ENCODE measurements at places on chromosomes 6 and 20.

GRCh38 chr6:90978046-90978445, 391.2 kb upstream of the MAP3K7 start:
- DNase-seq: no peak

DNA sequence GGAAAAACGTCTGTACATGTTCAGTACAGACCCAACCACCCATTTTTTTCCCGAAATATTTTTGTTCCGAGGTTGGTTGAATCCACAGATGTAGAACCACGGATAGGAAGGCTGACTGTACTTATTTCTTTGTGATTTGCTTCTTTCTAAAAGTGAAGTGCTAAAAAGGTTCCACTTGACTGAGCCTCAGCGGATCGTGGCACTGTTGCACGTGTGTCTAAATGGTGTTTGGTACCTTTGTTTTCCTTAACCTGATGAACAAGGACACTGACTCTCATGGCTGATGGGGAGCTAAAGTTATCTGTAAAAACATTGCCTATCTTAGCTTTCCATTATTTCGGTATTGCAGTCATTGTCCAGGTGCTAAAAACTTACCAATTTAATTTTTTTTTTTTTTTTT, 6.2 kb downstream of the BPHL start:
- no peak for DNase-seq

DNA sequence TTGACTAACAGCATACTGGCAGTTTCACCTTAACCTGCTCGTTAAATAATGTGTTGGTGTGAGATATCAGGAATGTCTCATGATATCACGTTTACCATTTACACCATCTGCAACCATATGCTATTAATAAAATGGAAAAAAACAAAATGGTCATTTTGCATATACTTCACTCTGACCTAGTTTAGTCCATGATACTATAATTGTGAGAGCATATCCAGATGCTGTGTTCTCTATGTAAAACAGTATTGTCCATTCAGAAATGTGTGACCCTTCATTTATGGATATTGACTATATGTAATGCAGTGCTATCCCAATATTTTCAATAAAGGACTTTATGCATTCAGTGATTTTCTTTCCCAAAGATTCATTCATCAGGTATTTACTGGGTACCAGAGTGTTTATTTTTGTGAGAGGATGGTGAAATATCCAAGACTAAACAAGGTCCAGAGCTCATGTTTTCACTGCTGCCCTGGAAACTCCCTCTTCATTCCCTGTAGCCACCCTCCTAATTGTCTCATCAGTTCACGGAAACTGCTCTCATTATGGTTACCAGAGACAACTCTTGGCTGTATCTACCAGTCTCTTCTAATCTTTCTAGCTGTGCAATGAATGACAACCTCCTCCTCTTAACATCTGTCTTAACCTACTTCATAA, 25.7 kb upstream of the HINT3 start:
- DNase-seq: no peak

DNA sequence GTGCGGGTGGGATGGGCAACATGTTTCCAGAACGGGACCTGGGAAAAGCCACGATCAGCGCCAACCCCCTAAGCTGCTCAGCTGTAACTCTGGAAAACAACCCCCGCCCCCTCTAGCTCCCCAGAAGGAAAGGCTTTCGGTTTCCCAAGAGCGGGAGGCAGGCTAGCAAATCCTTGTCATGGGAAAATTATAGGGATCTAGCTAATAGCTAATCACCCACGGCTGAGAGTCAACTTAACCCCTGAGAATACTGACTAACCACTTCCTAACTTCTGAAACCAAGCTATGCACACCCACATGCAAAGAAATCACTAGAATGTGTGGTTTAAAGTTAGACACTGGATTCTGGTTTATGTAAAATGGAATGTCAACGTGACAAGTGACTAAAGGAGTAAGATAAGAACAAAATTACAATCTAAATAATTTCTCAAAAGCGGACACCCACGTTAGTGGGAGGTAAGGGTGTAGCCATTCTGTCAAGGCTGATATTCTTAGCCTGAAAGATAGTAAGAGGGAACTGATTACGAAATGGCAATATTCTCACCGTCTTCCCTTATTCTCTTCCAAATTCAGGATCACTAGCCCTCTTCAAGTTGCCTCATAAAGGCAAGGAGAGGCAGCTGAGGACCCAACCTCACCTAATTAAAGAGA, 20.1 kb downstream of the JAG1 start:
- DNase-seq: peak; percentile 61

GRCh38 chr6:73209117-73209516, 16.2 kb downstream of the KHDC1L start:
- no peak for DNase-seq

DNA sequence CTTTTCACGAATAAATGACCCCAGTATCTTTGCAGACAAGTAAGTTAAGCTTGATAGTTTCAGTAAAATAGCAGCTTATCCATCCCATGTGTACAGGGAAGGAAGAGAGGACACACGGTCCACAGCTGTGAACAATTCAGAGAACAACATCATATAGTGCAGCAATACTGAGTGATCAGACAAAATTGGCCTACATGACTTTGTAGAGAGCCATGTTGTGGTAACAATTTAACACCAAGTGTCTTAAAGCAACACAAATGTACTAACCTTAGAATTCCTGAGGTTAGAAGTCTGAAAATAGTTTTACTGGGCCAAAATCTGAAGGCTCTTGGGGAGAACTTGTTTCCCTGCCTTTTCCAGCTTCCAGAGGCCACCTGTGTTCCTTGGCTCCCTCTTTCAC, 12.5 kb downstream of the FAM184A start:
- DNase-seq: no peak

DNA sequence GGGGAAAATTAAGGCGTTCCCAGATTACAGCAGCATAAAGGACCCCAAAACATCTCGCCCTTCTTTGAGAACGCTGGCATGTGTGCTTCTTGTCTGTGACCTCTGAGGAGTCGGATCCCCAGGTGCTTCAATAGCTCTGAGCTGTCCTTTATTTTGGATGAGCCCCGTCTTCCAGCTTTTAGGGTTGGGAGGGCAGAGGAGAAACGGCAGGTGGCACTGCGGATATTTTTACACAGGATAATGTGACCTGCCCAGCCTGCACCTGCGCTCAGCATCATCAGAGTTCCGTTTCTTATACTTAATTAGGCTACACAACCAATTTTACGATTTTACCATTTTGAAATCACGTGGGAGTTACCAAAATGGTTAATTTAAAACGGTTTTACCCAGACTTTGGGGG, 147.7 kb upstream of the RPS6KA2 start:
- no peak for DNase-seq

DNA sequence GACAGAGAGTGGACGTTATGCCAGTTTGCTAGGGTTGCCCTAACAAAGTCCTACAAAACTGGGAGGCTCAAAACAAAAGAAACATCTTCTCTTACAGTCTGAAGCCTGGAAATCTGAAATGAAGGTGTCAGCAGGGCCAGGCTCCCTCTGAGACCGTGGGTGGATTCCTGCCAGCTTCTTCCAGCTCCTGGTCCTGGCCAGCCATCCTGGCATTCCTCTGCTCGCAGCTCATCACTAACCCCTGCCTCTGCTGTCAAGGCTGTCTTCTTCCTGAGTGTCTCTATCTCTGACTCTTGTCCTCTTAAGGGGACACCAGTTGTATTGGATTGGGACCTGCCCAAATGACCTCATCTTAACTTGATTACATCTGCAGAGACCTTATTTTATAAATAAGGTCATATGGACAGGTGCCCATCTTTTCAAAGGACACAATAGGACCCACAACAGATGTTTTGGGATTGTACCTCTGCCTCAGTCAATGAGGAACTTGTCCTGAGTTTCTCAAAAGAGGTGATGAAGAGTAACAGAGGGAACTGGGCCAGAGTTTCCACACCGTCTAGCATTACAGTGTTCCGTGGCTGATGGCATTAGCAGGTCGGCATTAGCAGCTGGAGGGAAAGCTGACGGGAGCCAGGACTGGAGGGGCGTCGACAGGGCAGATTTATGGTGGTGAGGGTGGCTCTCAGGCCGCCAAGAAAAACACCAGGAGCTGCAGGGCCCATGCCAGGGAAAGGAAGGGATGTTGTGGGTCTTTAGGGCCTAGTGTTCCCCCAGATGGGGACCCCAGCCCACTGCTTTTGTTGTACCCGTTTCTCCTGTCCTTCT, 157.3 kb downstream of the TBXT start:
- no peak for DNase-seq

DNA sequence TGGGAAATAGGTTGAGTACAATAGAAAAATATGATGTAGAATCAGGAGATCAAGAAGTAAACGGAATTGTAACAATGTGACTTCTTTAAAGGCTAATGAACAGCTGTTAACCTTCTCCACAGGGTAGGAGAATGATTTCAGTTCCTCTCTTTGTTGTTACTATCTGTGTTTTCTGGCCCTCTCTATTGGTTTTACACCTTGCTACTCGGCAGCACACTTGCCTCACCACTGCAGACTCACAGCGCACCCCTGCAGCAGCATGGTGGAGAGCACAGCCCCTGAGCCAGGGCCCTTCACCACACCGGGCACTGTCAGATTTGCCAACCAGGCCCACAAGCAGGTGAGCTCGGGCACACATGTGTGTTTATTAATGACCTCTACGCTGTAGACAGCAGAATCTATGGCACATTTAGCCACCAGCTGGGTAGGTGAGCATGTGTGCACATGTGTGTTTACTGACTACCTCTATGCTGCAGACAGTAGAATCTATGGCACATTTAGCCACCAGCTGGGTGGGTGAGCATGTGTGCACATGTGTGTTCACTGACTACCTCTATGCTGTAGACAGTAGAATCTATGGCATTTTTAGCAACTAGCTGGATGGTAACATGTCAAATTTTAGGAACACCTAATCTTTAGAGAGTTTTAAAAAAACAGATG, 16.8 kb downstream of the SFT2D1 start:
- DNase-seq: no peak

DNA sequence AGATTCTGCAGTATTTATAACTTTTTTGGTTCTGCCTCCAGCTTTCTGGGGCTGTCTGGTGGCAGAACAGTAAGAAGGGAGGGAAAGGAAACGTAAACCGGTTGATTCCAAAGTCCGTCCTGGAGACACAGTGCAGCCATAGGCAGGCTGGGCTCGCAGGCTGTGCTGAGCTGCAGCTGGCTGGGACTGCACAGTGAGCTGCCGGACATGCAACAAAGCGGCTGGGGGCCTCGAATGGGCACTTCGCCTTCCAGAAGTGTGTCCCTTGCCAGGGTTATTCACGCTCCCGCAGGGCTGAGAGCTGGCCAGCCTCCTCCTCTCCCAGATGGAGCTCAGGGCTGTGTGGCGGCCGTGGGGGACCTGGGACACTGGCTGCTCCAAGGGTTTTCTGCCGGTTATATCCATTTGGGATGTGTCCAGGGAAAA, 78.1 kb upstream of the CD93 start:
- DNase-seq: no peak

- peak; percentile 27 for DNase-seq
Observed at GRCh38 chr6:47152666-47153403, 110.7 kb upstream of the ADGRF1 start.

- DNase-seq: no peak
Observed at GRCh38 chr6:11412616-11413015, 124.9 kb upstream of the TMEM170B start.

DNA sequence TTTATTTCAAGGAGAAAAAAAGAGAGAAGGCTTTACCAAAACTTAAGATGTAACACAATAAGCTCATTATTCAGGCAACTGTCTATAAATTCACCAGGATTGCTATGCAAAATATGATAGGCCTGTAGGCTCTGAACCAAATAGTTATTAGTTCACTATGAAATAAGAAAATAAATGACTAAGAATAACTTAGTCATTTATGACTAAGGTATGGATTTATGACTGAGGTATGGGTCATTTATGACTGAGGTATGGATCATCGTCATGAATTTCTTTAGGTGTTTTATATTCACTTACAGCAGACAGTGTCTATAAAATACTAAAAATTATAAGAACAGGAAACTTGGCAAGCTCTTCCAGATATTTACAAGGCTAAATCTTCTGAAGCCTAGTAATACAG, 52.1 kb upstream of the SNX9 start:
- no peak for DNase-seq

GRCh38 chr6:40586369-40587201, 579 bp downstream of the LRFN2 start:
- DNase-seq: no peak

GRCh38 chr6:119012521-119012920, 65.9 kb downstream of the FAM184A start:
- no peak for DNase-seq

- no peak for DNase-seq
Observed at GRCh38 chr20:5977223-5977622, 26.8 kb downstream of the MCM8 start.

DNA sequence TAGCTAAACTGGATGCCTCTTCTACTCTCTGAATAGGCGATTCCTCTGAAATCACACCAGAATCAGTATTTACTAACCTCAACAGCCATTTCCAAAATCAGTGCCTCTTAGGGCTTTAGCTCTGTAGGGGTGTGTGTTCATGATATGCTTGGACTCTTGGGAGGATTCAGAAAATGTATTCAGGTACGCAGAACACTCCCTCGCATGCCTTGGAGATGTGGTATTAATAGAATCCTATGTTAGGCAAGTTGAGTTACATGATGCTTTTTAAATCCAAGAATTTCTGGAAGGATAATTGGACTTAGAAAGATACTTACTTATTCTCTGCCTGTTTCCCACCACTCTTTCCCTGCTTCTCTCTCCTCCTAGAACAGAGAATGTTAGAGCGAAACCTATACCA, 31.8 kb upstream of the PBOV1 start:
- no peak for DNase-seq

- DNase-seq: no peak
Observed at GRCh38 chr6:36827261-36828079, 11.8 kb downstream of the CPNE5 start.

- DNase-seq: no peak
Observed at GRCh38 chr20:58813369-58813768, 37.3 kb downstream of the GNAS-AS1 start.

DNA sequence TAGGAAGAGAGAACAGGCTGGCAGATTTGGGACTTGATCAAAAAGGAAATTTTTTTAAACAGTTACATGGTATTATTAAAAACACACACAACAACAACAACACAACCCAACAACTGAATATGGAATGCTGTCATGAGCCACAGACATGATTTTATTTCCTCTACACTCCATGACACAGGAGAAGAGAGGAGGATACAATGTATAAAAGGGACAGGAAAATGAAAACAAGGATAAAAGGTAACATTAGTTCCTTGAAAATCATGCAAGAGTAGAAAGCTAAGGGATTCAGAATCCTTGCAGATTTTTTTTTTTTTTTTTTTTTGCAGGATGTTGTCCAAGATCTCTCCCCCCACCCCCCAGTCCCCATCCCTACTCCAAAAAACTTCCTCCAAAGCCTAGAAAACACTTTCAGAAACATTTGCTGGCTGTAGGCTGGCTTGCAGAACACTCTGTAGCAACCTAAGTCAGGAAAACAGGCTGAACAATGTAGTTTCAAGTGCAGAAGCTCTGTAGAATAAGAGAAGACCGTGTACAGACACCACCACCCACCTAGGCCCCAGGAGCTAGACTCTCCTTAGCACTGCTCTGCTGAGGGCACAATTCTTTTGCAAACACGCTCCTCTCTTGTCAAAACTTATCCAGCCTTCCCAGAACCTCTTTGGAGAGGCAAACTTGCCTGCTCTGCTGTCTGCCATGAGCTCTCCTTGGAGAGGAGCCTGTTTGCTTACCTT, 845 bp downstream of the ZMYND8 start:
- peak; percentile 40 for DNase-seq

All from Caki2 (cell line).